ENCODE measurements at places on chromosomes 7 and 10.
A peak's percentile ranks its signal among the peaks of the same experiment; 100 is the strongest.

GRCh38 chr7:1987084-1987535, 245.6 kb downstream of the MAD1L1 start:
- no peak for DNase-seq

GRCh38 chr10:121910673-121911420, 17.0 kb downstream of the ATE1 start:
- no peak for DNase-seq

DNA sequence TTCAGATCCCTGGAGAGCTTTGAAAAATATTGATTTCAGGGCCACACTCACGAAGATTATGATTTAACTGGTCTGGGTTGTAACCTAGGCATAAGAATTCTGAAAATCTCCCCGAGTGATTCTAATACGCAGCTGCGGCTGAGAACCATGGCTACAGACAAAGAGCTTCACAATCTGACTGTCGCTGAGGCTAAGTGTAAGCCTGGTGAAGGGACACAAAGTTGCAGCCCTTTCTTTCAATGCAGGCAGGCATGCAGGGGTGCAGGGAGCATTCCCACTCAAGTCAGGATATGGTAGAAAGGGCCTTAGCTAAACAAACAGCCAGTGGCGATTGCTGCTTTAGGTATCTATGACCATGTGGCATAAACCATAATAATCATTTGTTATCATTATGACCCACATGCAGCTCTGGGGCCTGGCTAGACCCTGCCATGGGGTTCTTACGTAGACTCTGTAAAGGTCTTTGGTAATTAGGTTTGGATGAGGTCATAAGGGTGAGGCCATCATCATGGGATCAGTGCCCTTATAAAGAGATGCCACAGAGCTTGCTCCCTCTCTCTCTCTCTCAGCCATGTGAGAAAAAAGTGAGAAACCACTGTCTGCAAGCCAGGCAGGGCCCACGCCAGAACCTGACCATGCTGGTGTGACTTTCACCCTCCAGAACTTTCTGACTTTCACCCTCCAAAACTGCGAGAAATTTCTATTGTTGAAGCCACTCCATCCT, 88.4 kb upstream of the LANCL2 start:
- no peak for DNase-seq

- DNase-seq, result no peak
These were observed 90.8 kb downstream of the EGFR start for GRCh38 chr7:55109404-55110167.

GRCh38 chr7:132739271-132739955, 163.1 kb upstream of the PLXNA4 start:
- DNase-seq, result no peak

DNA sequence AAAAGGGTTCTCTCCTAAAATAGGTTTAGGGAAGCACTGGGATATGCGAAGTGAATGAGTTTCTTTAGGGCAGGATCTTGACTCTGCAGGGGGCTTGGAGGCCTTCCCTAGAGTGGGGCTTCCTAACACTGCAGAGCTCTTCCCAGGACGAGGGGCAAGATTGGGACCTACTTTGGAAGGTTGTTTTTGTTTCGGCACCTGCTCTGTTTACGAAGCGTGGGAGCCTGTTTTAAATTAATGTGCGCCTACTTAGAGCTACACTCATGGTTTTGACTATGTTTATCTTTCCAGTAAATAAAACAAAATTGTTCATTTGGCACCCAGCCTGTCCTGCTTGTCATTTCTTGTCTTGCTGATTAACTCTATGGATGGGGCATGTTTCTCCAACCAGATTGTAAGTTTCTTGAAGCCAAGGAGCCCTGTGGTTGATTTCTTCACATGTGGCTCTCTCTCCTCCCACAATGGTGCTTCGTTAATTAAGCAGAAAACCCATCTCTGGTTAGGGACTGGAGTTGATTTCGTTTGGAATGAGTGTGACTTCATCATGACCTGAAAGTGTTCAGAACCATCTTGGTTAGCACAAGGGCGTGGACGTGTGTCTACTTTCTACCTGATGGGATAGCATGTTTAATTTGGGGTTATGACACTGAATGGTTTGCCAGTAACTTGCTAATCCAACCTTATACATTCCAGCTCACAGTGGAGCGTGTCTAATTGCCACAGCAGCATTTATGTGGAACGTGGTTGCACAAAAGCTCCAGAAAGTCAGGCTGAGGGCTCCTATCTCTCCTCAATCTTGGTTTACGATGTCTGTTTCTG, 98.1 kb downstream of the TCF7L2 start:
- no peak for DNase-seq

GRCh38 chr7:24821045-24821753, 63.9 kb upstream of the GSDME start:
- DNase-seq, result peak; percentile 29

DNA sequence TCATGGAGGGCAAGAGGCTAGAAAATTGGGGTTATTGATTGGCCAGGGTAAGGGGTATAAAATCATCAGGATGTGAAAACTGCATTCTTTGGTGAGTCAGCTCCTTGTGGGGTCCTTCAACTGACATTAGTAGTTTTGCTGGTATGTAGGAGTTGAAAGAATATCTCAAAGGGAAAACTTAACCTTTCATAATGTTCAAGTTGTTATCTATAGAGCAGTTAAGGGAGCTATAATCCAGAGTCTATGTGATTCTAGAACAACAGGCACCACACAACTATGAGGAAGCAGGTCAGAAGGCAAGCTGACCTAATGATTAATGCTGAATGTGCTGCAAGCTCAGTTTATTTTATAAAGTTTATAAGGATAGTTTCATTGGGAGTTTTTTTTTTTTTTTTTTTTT, 13.7 kb downstream of the PRPS1L1 start:
- no peak for DNase-seq

DNA sequence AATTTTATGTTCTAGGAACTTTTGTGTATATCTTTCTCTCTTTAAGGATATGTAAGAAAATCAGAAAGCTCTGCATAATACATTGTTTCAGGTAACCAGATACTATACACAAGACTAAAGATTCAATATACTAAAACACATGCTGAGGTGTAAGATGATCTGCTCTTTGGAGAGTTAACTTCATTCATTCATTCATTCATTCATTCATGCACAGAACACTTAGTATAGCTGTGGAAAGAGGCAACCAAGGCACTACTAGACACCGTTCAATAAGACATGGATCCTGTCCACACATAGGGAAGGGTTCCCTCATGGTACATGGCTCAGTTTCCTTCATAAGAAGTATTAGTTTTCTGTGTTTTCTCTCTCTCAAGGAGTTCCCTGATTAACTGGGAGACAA, 207.6 kb upstream of the AOAH start:
- DNase-seq, result no peak

- no peak for DNase-seq
These were observed 409.8 kb upstream of the ZMIZ1 start for GRCh38 chr10:78658645-78659597.

GRCh38 chr7:77308792-77309191, 107.4 kb downstream of the GSAP start:
- no peak for DNase-seq

DNA sequence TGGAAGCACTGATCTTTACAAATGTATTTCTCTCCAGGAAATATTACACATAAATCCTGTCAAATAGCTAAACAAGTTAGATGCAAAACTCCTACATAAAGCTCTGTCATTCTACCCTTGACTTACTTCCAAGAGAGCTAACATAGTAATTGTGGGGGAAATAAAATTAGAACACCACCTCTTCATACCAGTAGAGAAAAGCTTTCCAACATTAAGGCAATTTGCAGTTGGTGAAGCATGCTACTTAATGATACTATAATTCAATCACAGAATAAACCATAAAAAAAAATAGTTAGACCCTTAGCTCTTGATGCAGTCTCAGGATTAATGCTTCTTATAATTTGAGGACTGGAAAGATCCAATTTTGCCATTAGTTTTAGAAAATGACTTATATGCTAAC, 35.2 kb downstream of the SEMA3A start:
- DNase-seq, result no peak

GRCh38 chr10:77357185-77357584, 280.4 kb downstream of the KCNMA1 start:
- no peak for DNase-seq

- DNase-seq, result no peak
These were observed 9.2 kb upstream of the HNRNPF start for GRCh38 chr10:43417950-43418768.

GRCh38 chr10:28374036-28374435, 71.2 kb upstream of the MPP7 start:
- no peak for DNase-seq

GRCh38 chr10:86178401-86179152, 188.0 kb downstream of the GRID1 start:
- no peak for DNase-seq

- no peak for DNase-seq
These were observed 38.2 kb downstream of the HTRA1 start for GRCh38 chr10:122499491-122499941.

- DNase-seq, result no peak
These were observed 1023.5 kb downstream of the TYW1 start for GRCh38 chr7:68020102-68020501.

DNA sequence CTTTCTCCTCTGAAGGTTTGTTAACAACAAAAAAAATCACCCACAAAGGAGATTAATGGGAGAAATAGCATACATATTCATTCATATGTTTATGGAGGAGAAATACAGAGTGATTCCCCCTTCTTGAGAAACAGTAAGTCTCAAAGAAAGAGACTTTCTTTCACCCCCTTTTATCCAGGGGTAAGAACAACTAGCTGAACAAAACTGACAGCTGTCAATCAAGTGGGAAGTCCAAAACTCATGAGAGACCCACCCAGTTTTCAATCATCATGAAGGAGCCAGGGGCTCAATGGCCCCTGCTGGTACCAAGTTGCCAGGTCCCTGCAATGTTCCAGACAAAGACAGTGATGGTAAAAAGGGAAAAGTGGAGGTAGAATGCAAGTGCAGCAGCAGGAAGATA, 1.9 kb upstream of the CYP3A43 start:
- no peak for DNase-seq

- DNase-seq, result no peak
These were observed 74.5 kb downstream of the LANCL2 start for GRCh38 chr7:55439627-55440026.

DNA sequence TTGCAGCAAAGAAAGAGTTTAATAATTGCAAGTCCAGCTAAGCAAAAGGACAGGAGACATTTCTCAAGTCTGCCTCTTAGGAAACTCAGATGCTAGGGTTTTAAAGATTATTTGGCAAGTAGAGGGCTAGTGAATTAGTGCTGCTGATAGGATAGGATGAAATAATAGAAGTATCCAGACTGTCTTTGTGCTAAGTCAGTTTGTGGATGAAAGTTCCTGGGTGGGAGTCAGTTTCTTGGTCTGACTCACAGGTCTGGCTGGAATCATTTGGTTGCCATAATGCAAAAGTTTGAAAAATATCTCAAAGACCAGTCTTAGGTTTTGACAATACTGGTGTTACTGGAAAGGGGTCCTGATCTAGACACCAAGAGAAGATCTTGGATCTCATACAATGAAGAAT, 42.6 kb upstream of the INHBA start:
- DNase-seq, result no peak

DNA sequence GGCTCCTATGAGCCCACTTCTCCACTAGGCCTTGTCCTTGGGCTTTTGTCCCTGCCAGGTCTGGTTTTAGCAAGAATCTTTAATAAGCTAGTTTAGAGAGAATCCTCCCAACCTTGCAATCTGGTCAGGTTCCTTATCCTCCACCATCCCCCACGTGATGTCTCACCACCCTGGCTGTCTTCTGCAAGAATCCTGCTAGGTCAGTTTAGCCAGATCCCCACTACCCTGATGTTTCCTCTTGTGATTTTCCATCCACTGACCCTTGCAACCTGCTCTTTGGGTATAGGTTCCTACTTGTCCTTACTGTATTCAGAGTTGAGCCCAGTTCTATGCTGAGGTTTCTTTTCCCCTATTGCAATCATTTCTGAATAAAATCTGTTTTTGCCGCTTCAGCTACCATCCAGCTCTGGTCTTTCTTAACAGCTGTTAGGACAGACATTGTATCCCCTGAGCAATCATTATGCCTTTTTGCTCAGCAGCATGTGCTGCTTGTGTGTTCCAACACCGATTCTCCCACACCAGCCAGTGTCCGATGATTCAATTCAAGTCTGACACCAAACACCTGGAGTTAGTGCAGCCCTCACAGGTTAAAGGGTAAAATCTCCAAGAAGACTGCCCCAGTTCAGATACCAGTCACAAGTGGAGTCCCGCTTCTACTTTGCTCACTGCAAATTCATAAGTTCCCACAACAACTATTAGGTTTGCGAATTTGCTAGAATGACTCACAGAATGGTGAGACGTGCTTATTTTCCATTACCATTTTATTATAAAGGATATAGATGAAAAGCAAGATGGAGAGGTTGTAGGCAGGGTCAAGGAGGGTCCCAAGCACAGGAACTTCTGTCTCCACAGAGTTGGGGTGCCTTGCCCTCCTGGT, 62.2 kb upstream of the ADCY1 start:
- DNase-seq, result no peak

- DNase-seq, result no peak
These were observed 40.3 kb downstream of the NRCAM start for GRCh38 chr7:108415821-108416536.

- no peak for DNase-seq
These were observed 59.7 kb downstream of the HIPK2 start for GRCh38 chr7:139718141-139718540.

GRCh38 chr7:85191383-85191782, 4.5 kb upstream of the SEMA3D start:
- no peak for DNase-seq

DNA sequence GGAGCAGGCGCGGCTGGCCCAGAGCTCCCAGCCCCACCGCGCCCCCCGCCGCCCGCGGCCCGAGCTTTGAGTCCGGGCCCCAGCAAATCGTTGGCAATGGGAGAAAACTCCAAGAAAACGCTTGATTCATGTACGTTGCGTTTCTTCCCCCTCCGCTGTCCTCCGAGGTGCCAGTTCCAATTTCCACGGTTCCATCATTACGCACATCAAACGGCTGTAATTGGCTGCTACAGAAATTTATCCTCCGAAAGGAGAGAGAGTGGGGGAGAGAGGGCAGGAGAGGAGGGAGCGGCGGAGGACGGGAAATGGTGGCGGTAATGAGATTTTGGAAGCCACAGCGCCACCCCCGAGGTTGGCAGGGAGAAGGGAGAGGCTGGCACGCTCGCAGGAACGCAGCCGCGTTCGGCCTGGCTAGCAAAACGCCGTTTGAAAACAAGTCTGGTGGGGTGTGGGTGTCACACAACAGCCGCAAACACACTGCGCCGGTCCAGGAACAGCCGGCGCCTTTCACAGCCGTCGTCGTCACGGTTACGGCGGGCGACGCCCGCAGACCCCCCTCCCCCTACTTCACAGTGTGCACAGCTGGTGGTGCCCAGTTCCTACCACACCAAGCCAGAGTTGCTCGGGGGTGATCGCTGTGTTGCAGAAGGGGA, 57.5 kb downstream of the UNCX start:
- DNase-seq, result no peak

GRCh38 chr7:137635874-137636273, 210.9 kb downstream of the DGKI start:
- DNase-seq, result no peak

DNA sequence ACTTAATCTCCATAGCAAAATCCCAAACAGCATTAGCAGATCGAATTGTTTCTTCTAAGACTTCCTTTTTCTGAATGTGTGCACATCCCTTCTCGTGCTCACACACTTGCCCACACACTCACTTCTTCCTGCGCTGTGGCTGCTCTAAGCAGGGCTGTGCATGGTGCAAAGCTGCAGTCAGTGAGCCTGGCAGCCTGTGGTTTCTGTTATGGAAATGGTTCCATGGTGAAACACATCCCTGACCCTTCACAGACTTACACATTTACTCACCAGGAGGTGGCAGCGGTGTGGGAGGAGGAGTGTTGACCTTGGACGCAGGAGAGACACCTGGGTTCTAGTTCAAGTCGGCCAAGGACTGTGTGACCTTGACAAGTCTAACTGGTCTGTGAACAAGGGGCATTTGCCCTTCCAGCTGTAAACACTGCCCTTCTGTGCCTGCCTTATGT, 24.9 kb downstream of the MTURN start:
- no peak for DNase-seq

- DNase-seq, result no peak
These were observed 1.5 kb downstream of the RGS10 start for GRCh38 chr10:119541046-119541445.

Measured in stimulated activated CD8-positive, alpha-beta memory T cell treated with anti-CD3 and anti-CD28 coated beads, Interleukin-15, amount 100 ng/mL, for 24 hours (primary cell).